ENCODE measurements at places on chromosomes 4 and X. TPM values are rescaled to one million over a fixed set of nuclear protein-coding genes. Genes with fewer than 3 reads are reported as not detected.

The CT45A3 gene
- total RNA-seq = not detected

The SORBS2 gene
- 64.0 TPM for total RNA-seq

The VEGFC gene
- 2.4 TPM for total RNA-seq

The GIMD1 gene
- not detected for total RNA-seq

The PAGE4 gene
- total RNA-seq = not detected

The GUCY1B1 gene
- 11.7 TPM for total RNA-seq

The CFP gene
- total RNA-seq = 15.6 TPM

The TEX13B gene
- total RNA-seq = not detected

The GLRA2 gene
- not detected for total RNA-seq
